ENCODE measurements at places on chromosomes 3 and 15.

DNA sequence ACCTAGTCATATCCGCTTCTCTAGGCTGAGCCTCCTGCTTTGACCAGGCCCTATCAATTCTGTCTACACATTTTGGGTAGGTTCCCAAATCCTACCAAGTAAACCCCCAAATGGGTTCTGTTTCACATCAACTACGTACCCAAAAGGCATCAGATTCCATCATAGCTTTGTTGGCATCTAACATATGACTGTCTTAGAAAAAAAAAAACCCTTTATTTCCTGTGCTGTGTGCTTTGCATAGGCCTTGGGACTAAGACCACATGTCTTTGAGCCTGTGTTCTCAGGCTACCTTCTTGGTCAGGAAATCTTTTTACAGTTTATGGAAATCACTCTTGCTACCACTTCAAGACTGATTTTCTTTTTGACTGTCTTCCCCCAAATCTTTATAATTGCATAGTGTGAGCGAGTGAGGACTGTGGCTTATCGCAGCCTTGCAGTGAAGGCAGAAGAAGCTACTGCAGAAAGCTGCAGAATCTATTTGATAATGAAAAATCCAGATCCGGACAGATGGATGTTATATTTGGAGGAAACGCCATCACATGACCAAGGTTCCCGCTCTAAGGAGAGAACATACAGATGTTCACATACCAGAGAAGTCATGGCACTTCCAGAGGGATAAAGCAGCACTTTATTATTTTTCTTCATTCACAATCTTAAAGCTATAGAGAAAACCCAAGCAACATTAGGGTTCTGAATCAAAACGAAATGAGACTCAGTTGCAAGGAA lies 111.2 kb downstream of the EOMES start:
- no peak for DNase-seq

- no peak for DNase-seq
Measured at GRCh38 chr3:151285940-151286339, 7.6 kb upstream of the P2RY14 start.

DNA sequence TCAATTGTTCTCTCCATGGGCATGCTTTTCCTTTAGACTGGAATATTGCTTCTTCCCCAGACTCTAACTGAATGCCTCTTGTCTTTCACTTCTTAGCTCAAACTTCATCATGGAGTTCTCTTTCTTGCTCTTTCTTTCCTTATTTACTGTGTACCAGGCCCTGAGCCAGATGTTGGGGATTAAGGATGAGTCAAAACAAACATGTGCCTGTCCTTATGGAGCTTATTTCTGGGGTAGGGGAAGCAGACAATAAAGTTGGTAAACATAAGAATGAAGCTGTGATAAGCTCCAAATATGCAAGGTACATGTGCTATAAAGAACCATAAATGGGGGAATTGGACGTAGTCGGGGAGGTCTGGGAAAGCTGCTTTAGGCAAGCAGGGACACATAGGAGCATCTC lies 145.8 kb downstream of the ALDH1A2 start:
- DNase-seq: no peak

GRCh38 chr3:69097407-69098086 lies 12.8 kb downstream of the ARL6IP5 start:
- DNase-seq: no peak

DNA sequence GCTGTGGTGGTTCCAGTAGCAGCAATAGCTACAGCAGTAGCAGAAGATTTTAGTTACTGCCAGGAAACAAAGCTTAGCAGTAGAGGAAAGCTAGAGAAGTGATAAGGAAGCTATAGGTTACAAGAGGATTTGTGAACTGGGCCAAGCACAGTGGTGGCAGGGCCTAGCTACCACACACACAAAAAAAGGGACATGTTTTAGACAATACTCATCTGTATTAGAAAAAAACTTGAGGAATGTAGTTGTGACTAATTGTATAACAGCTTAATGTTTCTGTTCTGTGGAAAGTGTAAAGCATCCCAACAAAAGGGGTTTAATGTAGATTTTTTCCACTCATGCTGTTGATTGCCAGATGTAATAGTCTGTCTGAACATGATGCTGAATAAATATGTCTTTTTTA lies 29.9 kb upstream of the PFN2 start:
- no peak for DNase-seq

DNA sequence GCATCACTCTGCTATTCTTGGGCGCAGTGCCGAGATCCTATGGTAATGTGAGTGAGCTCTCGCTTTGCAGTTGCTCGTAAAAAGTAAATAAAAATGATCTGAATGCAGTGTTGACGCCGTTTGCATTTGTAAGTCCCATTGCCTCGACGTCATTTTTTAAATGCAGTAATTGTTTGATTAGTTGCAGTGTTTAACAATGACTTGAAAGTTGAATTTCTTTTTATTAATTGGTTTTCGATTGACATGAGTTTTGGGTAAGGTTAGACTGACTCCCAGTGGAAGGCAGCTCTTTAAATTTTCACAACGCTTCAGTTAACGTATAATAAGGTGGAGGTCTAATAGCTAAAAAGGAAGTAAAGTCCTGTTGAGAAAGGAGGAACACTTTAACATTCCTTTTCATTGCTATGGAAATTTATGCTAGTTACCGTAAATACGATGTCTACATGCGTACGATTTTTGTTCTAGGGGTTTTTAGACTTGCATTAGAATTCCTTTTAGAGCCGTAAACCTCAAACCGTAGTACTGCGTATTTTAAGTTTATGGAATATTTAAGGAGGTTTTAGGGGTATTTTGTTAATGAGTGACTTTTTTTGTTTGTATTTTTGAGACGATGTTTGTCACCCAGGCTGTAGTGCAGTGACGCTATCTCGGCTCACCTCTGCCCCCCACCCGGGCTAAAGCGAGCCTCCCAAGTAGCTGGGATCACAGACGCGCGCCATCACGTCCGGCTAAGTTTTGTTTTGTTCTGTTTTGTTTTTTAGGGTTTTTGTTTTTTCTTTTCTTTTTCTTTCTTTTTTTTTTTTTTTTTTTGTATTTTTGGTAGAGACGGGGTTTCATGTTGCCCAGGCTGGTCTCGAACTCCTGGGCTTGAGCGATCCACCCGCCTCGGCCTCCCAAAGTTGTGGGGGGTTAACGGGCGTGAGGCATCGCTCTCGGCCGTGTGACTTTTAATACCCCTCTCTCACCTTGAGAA lies 1.4 kb downstream of the MORF4L1 start:
- DNase-seq: no peak
